Stimulated activated CD4-positive, alpha-beta T cell treated with anti-CD3 and anti-CD28 coated beads, Interleukin-4, amount 100 ng/mL, for 48 hours (primary cell): ENCODE measurements at places on chromosomes 6 and 20.

- no peak for DNase-seq
Measured at GRCh38 chr6:44739181-44739580, 351.7 kb downstream of the CDC5L start.

- DNase-seq = no peak
Measured at GRCh38 chr20:10922506-10922905, 248.7 kb upstream of the JAG1 start.

DNA sequence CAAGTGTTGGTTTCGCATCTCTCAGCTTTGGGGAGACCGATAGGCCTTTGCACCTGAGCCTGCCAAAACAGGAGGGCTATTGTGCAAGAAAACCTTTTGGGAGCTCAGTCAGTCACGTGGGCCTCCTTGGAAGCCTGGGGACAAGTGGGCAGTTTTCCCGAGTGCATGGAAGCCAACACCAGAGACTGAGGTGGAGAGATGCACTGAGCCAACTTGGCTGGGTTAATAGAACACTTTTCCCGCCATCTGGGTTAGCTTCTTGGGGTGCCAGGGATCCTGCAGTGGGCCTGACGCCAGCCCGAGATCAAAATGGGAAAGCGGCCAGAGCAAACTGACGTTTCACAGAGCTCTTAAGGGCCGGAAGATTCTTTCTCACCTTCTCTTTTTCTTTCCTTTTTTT is 2.8 kb upstream of the OOEP start:
- no peak for DNase-seq

DNA sequence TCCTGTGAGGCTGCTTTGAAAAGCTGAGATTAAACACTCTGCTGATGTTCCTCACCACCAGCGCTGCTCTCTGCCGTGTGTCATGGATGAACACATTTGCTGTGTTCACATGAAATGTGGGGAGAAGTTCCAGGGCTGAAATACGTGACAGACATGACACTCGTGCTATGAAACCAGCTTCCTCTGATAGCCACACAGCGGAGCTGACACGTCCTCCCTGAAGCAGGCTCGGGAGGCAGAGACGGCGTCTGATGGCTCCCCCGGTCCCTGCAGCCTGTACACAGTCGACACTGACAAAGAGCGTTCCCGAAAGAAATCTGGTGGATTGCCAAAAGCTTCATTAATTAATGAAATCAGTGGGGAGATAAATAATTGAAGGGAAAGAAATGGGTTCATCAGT is 17.5 kb downstream of the AGPAT4 start:
- no peak for DNase-seq

- no peak for DNase-seq
Measured at GRCh38 chr6:129661536-129662405, 48.2 kb downstream of the ARHGAP18 start.

DNA sequence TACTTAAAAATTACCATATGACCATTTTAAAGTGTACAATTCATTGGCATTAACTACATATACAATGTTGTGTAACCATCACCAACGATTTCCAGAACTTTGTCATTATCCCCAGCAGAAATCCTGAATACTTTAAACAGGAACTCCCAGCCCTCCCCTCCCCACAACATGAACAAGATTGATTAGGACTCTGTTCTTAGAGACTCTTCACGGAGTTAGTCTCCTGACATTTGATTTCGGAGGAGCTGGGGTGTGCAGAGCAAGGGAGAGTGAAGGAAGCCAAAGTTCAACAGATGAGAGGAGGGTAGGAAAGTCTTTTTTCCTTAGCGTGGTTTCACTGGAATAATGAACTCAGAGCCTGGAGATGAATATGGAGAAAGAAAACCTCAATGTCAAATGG is 17.2 kb upstream of the QKI start:
- no peak for DNase-seq
